M059J (cell line): ENCODE measurements at places on chromosomes 4 and X.
A peak's percentile ranks its signal among the peaks of the same experiment; 100 is the strongest.

DNA sequence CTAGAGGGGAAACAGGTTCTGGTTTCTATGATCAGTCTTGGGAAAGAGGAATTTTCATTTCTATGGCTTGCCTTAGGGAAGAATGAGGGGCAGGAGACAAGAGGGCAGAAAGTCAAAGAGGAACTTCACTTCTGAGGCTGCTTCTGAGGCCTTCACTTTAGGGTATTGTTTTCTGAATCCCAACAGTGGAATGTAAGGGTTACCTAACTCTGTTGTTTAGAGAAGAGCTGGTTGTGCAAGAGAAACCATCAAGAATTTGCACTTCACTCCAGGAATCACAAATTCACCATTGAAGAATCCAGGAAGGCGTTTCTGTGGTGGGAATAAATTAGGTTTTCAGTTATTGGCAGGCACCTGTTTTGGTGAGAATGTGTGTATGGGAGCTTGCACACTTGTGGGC is 126.7 kb upstream of the AMOT start:
- DNase-seq = peak; percentile 36

- no peak for DNase-seq
These were observed 33.0 kb downstream of the SGMS2 start for GRCh38 chr4:107857741-107858140.

GRCh38 chr4:88952081-88952480 is 104.9 kb downstream of the FAM13A start:
- DNase-seq = no peak

GRCh38 chrX:150051096-150051495 is 112.8 kb upstream of the EOLA2 start:
- peak; percentile 70 for DNase-seq

DNA sequence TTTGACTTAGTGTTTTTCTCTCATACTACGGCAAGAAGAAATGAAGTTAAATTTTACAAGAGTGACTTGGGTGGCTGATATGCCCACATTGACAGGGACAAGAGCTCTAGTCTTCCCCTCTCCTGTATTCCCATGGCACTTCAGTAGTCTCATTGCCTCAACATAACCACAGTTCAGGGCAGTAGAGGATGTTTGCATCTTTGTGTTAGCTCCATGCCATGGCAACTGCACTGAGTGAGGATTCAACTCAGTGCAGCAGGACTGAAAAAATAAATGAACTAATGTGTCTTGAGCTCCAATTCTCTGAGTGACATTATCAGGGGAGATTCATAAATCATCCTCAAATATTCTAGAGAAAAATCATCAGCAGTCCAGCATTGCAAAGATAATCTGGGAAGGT is 78.8 kb downstream of the TET2 start:
- peak; percentile 21 for DNase-seq

GRCh38 chrX:63686878-63687714 is 97.9 kb downstream of the ARHGEF9 start:
- peak; percentile 63 for DNase-seq

GRCh38 chr4:153111426-153112040 is 92.7 kb upstream of the TRIM2 start:
- DNase-seq = no peak

- no peak for DNase-seq
These were observed 9.3 kb downstream of the PRDM8 start for GRCh38 chr4:80206521-80207171.

DNA sequence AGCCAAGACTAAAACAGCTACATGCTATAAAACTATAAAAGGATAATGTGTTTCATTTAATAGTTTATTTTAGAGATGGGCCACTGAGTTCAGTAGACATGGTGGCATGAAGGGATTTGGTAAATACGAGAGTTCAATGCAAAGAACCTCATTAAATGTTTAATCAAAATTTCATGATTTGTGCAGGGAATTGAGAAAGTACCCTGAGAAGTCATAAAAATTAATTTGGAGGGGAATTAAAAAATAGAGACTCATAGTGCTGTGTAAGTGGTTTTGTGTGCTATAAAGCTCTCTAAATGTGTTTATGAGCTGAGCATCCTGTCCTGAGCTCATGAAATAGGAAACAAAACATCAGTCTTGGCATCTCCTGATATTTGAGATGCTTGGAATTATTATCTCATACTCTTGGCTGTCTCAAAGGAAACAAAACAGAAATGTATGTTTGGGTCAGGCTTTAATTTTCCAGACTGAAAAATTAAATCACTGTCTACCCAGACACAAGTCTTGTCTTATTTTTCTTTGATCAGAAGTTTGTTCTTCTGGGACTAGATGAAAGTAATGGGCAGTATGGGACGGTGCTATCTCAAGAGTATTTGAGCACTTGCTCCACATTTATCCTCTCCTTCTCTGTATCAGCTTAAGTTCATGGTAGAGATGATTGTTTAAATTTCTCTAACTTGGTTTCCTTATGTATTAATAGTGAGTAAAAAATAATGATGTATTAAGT is 38.0 kb upstream of the EMCN start:
- no peak for DNase-seq

DNA sequence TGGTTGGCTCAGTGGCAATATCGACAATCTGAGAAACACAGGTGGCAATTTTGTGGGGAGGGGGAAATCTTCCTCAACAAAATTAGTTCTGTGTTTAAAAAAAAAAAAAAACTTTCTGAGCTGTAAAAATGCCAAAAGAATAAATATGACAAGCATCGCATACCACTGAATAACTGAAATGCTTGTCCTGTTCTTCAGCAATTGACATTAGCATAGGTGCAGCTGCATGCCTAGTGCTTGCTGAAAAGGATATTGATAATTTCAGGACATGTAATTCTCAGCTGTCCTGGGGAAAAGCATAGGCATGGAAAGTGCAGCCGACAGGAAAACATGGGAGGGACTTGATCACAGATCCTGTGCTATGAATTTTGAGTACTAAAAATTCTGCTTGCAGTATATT is 147.2 kb downstream of the SOWAHB start:
- DNase-seq = no peak

DNA sequence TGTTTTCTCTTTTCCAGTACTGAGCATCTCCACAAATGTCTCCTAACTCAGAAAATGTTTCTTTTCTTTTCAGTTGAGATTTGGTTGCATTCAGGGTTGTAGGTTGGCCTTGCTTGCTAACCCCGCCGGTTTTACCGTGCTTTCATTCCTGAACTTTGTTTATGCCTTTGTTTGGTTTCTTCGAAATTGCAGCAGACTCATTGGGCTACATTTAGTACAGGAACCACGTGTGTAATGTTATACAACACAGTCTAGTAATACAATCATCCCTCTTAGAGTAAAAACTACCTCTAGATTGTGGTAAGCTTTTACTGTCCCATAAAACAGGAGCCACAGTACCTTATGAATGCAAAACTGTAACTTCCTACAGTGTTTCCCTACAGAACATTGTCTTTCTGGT is 57.9 kb downstream of the CCKAR start:
- DNase-seq = no peak

DNA sequence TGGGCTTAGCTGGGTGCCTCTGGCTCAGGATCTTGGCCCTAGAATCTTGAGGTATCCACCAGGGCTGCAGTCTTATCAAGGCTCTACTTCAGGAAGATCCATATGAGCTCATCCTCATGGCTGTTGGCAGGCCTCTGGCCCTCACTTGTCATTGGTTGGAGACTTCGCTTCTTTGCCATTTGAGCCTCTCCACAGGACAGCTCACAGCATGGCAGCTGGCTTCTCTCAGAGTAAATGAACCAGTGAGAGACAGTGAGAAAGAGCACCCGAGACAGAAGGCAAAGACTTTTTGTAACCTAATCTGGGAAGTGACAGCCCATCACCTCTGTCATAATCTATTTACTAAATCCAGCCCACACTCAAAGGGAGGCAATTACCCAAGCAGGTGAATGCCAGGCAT is 236.8 kb downstream of the GPAT3 start:
- DNase-seq = no peak

GRCh38 chrX:56499372-56499771 is 64.1 kb upstream of the UBQLN2 start:
- peak; percentile 33 for DNase-seq

- DNase-seq = no peak
These were observed 61.6 kb upstream of the DHX15 start for GRCh38 chr4:24645765-24646550.

DNA sequence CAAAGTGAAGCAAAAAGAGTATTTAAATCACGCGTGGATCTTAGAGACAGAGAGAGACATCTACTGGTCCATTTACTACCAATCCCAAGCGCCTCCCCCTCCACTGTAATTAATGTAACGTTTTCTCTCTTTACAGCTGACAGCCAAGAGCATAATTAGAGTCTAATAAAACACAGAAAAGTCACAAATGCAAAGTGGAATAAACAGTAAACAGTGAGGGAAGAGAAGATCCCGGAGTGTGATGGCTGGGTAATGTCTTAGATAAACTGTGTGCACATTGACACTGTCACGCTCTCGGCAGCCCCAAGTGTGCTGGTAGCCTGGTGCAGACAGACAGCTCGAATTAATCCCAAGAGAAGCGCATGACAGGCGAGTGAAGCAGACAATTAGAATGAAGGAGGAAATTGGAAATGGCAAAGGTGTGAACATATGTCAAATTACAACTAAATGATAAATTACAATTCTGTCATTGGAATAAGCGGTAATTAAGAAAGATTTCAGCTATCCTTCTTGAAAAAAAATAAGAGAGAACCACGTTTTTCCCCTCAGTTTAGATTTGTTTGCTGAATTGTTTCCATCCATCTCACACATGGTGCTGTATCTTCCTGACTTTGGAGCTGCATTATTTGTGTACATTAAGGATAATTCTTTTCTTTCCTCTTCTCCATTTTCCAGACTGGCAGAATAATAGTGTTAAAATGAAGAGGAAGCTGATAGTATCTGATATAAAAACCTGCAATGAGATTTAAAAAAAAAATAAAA is 100.1 kb downstream of the CXXC4 start:
- DNase-seq = no peak

GRCh38 chr4:186854256-186854655 is 130.6 kb upstream of the FAT1 start:
- peak; percentile 29 for DNase-seq

GRCh38 chrX:75746891-75747639 is 38.0 kb downstream of the MAGEE2 start:
- DNase-seq = peak; percentile 15

DNA sequence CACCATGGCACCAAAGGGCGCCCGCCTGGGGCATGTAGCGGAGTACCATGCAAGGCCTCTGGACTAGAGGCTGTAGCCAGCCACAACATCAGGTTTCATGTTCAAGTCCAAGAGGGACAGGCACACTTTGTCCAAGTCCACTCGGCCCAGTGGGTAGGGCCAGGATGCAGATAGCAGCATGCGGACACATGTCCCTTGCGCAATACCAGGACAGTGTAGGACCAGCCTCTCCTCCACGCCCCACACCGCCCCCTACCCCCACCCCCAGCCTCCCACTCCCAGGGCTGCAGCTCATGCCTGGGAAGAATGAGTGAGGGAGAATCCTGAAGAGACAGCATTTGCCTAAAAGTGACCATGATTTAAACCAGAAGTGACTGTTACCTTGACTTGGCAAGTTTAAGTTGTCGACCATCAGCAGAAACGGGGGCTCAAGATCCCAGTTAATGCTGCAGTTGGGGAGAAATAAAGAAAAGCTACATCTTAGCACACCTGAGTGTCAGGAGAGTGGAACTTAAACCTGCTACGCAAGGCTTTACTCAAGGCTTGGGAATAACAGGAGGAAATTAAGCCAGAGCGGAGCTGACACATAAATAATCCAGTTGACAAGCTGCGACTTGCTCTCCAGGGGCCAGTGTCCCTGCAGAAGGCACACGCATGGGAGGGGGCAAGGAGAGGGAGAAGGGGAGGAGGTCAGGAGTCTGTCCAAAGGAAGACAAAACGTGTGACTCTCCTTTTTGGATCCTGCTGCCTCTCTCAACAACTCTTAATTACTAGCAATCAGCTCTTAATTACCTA is 221.7 kb downstream of the BCOR start:
- no peak for DNase-seq

DNA sequence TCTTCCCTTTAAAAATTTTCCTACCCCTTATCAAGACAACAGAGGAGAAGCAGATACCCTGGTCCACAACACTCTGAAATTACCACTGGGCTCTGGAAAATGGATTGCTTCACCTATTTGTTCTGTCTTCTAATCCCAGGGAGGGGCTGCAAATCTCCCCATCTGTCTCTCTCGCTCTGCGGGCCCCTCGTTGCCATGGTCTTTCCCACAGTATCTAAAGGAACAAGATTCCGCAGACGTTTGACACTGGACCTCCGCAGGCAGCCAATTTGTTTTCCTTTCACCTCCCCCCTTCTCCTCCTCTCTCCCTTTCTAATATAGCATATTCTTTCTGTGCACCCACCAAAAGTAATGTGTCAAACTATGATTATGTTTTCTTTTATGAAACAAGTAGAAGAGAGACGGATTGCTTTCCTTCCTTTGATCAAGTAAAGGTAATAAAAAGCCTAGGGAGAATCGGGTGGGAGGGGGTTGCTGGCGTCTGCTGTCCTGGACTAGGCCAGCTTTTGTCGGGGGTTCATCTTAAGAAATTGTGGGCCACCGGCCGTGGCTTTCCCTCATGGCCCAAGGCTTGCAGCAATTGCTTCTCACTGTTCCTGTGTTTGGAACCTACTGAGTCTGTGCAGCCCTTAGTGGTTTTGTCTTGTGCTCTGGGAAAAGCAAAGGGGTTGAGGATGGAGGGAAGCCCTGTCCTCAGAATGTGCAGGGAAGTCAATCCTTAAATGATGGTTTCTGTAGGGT is 81.0 kb downstream of the MGST2 start:
- no peak for DNase-seq

- DNase-seq = no peak
These were observed 15.8 kb upstream of the TXK start for GRCh38 chr4:48149827-48150370.

DNA sequence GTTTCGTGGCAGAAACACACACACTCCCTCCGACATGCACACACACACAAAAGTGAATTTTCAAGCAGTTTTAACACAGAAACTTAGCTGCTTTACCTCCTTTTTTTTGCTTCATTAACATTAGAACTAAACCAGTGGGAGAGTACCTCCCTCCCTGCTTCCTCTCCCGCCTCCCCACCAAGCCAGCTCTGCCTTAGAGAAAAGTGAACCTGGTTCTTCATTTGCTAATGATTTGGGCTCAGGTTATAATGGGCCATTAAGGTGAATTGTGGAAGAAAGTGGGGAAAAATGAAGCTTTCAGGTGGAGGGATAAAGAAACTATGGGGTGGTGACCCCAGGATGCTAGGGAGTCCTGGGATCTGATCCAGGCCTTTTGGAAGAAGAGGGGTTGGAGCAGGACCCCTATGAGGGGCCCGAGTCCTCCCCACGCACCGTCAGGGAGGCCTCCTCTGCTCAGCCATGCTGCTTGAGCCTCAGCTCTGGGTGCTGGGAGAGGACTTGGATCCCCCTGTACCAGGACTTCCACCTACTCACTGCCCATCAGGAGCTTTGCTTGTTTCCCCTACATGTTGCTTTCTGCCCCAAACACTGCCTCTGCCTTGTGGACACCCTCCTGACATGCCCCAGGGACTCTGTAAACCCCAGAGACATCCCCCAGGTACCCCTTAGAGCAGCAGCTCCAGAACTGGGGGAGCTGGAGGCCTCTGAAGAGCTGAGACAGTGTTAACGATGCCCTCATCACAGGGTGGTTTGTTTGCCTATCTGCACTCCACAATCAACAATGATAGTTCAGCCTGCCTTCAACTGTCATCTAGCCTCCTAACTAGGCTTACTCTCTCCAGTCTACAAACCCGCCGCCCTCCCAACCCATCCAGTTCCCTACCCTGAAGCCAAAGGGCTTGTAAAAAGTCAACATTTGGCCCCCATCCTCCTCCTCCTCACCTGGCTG is 6.5 kb upstream of the JADE1 start:
- DNase-seq = no peak
